Fibroblast of lung (primary cell): ENCODE measurements at places on chromosomes 5 and 9.
A peak's percentile ranks its signal among the peaks of the same experiment; 100 is the strongest.

DNA sequence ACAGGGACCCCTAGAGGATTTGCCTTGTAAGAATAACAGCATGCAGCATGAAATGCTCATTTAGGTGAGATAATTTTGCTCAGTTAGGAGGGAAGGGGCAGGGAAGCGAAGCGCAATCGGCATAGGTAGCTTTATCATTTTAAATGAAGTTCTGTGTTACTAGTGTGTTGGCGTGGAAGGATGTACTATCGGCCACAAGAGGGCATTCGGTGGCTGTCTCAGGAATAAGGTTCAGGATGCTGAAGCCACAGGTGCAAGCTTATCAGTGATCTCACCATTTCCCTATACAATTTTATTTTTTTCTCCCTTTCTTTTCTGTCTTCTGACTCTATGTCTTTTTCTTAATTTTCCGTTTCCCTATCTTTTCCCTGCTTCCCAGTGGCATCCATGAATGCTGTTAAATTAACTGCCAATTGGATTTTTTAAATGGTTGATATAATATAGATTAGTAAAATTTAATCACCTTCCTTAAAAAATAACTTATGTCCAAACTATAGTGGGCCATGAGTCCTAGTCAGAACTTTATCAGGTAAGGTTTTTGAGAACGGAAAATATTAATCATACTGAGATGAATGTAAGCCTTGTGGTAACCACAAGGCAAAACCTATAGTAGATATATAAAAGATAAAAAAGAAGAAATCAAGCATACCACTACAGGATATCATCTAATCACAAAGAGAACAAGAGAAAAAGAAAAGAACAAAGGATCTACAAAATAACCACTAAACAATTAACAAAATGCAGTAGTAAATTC lies 1.2 kb upstream of the INSL6 start:
- DNase-seq, result peak; percentile 64

DNA sequence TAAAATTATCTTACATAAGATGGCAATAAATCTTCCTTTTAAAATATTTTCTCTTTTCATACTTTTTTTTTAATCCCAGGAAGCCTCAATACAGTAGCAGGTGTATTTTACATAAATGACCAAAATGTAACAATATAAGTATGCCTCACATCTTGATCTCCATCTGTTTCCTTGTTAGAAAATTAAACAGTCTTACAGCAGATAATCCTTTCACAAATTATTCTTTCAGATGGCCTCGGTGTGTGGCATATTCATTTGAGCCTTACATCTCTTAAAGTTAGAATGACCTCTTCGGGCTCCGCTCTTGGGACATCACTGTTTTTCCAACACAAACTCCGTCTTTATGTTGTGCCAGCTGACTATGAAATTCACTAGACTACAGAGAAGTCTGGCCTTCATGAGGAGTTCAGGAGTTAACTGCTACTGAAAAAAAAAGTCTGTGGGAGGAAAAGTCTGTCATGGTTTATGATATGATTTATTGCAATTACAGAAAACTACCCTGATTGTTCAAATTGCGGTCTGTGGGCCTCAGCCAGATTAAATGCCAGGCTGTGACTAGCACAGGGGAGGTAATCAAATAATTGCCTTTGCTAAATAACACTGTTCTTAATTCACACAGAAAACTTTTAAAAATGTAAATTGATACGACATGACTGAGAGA lies 292.9 kb upstream of the PUM3 start:
- no peak for DNase-seq

- peak; percentile 79 for DNase-seq
Measured at GRCh38 chr5:163569284-163569683, 63.9 kb downstream of the MAT2B start.

- no peak for DNase-seq
Measured at GRCh38 chr5:178338750-178339144, 106.1 kb upstream of the PHYKPL start.

DNA sequence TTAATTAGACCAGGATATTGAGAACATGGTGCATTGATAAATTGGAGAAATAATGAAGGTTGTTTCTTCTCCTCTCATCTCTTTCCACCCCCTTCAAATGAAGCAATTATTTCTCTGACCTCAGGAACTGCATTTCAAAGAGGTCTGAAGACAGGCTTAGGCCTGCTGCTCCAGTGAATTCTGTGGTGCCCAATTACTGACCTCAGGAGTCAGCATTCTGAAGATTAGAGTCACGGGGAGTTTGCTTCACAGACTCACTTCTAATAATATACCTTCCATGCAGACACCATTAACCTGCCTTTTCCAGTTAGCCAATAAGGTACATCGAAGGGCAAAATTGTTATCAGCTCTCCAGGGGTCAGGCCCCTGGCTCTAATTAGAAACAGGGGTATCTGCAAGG lies 270.9 kb downstream of the GAS1 start:
- no peak for DNase-seq

GRCh38 chr5:14258840-14259239 lies 115.7 kb downstream of the TRIO start:
- peak; percentile 32 for DNase-seq

DNA sequence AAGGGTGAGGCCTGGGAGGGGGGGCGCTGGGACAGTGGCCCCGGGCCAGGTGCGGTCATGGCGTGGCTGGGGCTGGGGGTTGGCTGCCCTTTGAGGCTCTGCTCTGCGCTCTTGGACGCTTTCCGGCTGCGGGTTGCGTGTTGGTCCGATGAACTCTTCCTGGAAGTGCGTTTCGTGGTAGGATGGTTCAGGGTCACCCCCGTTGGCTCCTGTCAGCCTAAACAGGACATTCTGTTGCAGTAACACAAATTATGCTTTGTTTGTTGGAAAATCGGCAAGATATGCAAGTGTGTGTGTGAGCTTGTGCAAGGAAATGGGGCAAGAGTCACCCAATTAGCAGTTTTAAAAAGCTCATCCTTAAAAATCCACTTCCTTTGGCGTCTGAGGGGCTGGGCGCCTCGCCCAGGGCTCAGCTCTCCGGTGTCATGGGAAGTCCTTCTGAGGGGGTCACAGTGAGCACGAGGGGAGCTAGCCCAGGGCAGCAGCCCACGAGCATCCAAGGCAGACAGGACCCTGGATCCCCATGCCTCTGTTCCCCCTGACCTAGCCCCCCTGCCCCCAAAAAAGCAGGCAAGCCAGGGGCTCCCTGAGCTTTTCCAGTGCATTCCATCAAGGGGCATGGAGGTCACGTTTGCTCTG lies 22.2 kb upstream of the RNU6ATAC start:
- DNase-seq, result no peak

DNA sequence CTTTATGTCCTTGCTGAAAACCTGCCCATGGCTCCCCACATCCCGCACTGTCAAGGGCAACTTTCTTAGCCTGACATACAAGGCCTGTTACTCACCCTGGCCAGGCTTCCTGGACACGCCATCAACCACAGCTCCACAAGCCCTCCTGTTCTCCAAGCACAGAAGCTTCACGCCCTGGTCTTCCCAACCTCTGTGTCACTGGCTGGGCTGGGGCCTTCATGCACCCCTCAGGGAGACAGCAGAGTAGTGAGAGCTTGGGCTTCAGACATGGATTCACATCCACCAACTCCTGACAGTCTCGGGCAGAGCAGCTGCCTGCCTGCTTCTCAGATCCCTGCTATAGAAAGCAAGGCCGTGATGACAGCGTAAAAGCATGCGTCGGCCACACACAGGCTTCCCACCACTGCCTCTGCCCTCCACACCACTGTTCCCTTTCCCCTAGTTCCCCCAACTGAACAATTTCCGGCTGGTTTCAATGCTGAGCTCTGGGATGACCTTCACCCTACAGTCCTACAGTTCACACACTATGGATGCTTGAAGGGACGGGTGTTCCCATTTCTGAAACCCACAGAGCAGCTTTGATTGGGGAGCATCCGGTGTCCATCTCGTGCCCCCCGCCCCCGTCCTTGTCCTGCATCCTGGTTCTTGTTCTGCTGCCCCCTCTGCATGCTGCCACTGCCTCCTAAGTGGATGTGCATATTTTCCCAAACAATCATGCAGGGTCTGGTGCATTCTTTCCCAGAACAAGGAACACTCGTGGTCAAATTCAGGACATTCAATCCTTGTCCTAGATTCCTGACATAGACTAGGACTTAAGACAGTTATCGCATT lies 33.4 kb upstream of the ADAMTS2 start:
- DNase-seq, result peak; percentile 7

DNA sequence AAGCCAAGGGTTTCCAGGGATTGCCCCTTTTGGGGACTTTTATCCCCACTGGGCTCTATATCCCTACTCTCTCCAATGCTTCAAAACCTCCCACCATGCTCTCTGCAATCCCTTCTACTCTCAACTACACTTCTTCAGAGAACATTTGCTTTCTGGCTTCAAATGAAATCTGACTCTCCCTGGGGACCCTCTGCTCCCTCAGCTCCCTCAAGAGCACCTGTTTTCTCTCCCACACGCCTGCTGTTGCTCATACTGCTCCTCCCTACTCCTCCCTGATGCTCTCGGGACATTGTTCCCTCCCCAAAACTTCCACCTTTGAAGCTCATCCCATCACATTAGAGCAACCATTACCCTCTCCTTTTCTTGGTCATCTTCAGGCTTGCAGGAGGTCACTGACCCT lies 344.9 kb downstream of the CDK5RAP2 start:
- DNase-seq, result no peak

GRCh38 chr5:65026816-65027548 lies 258.3 kb downstream of the CWC27 start:
- DNase-seq, result no peak

DNA sequence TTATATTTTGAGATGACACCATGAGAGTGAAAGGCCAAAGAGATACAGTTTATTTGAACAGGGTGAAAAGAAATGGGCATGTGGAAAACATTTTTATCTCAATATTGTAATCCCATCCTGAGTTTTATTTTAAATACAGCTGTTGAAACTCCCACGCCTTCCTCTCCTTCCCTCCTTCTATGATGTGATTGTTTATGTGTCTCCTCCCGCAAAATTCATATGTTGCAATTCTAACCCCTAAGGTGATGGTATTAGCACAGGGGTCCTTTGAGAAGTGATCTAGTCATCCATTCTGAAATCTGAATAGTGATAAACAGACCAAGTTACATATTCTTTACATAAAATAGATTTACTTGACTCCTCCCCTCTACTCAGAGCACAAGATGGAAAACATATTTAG lies 1275.4 kb upstream of the C9orf72 start:
- no peak for DNase-seq
